Activated gamma-delta T cell treated with Interleukin-2 at 50 U/mL for 16 hours (primary cell): ENCODE measurements at places on chromosomes 1 and 21.
A peak's percentile ranks its signal among the peaks of the same experiment; 100 is the strongest.

DNA sequence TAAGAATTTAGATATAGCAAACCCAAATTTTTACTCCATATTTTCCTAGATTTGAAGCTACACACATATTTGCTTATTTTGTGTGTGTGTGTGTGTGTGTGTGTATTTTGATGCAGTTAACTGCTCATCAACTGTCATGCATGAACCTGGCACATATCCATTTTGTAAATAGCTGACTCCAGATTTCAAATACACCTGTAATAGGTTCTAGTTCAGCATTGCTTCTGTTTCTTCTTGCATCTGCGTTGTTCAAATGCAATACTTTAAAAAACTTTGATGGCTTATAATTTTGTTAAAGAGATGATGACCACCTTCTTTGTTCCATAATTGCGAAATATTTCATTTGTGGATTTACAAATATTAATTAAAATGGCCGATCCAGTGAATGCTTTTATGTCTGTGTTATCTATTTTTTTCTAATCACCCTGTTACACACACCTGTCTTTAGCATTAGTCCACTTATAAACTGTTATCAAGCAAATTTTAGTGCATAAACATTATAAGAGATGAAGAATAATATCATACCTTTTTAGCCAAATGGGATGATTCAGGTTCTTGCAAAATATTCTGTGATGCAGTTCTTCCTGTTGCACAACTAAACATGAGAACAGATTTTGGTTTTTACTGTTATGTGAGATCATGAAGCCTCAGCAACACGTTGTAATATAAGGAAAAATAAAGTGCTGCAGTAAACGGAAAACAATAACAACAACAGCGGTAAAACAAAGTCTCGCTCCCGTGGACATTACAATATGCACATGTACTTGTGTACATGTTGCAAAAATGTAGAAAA, 12.7 kb upstream of the S100A11 start:
- no peak for DNase-seq

GRCh38 chr1:153774780-153775457, at the start of gene SLC27A3:
Gene SLC27A3, plus strand, starts transcription at chr1:153775407. Its CDS starts 91 bp downstream, at chr1:153775498.
- no peak for DNase-seq

- no peak for DNase-seq
These were observed 13.7 kb upstream of the GORAB start for GRCh38 chr1:170518185-170518834.

DNA sequence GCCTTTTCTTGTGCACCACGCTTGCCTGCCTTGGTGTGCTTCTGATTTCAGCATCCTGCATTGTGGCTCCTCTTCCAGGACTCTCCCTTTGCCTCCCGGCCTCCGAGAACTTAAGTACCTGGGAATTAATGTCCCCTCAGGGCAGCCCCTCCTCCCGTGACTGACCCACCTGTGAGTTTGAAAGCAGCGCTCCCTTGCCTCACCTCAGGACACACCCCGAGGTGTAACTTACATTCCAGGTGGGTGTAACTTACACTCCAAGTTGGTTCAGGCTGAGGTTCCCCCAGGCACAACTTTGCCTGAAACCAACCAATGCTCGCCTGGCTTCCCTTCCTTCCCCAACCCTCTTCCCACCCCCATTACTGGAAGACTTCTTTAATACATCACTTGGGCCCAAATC, 161.4 kb downstream of the KAZN start:
- DNase-seq, result no peak

GRCh38 chr1:34163792-34164731, 968 bp downstream of the CSMD2 start:
- no peak for DNase-seq

DNA sequence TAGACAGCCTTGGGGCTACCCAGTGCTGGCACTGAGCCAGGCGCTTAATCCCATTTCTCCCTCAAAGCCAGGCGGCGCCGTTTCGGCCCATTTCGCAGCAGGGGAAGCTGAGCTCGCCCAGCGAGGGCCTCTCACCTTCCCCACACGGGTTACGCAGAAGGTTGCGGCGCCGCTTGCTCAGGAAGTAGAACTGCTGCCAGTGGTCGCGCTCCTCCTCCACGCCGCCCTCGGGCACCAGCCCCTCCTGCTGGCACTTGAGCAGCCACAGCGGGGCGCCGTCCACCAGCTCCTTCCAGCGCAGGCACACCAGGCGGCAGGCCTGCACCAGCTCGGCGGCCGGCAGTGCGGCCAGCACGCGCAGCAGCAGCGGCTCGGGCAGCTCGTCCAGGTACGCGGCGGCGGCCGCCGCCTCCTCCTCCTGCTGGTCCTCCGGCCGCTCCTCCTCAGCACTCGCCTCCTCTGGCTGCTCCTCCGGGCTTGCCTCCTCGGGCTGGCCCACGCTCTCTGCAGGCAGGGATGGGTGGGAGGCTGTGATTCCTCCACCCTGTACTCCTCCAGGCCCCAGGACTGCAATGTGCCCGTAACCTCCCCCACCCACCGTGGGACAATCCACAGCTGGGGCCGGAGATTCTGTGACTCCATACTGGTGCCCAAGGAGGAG, 3.8 kb downstream of the FBXO2 start:
- peak; percentile 79 for DNase-seq

DNA sequence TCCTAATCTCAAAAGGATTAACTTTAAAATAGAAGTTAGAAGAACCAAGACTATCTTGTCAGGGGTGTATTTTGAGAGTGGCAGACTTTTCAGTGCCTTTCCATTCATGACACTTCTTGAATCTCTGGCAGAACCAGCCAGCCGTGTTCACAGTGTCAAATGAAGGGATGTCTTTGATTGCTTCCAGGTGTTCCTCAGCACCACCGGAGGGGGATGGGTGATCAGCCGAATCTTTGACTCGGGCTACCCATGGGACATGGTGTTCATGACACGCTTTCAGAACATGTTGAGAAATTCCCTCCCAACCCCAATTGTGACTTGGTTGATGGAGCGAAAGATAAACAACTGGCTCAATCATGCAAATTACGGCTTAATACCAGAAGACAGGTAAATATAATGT, 32.3 kb downstream of the FMO1 start:
- DNase-seq, result no peak

DNA sequence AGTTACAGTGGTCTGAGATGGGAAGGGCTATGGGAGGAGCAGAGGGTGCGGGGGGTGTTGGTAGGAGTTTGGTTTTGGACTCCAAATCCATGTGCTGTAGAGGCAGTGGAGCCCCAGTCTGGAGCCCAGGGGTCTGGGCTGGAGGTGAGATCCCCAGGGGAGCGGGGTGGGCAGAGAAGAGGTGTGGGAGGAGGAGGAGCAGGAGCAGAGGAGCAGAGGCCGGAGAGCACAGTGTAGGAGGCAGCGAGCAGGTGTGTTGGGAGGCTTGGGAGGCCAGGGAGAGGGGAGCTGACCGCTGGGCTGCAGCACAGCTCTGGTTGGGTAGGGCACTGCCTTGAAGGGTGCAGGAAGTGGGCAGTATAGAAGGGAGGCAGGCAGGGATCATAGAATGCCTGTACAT, 28.9 kb downstream of the LHX4 start:
- no peak for DNase-seq

- DNase-seq, result no peak
These were observed 19.1 kb upstream of the KIAA1614 start for GRCh38 chr1:180893614-180894013.

GRCh38 chr1:11701981-11702803, 10.7 kb downstream of the DRAXIN start:
- DNase-seq, result no peak

DNA sequence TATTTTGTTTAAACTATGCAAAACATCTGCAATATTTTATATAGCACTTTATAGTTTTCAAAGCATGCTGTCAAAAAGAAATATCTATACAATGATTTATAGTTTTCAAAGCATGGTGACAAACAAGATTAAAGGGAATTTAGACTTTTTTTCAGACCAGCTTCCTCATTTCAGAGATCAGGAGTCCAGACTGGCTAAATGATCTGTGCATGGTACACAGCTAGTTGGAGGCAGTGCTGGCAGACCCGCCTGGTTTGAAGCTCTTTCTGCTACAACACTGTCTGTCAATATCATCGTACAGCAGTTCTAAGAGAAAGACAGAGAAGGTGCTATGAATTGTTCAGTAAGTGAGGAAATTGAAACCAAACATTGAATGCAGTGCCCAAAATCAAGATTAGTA, 479.0 kb downstream of the PTBP2 start:
- DNase-seq, result no peak

DNA sequence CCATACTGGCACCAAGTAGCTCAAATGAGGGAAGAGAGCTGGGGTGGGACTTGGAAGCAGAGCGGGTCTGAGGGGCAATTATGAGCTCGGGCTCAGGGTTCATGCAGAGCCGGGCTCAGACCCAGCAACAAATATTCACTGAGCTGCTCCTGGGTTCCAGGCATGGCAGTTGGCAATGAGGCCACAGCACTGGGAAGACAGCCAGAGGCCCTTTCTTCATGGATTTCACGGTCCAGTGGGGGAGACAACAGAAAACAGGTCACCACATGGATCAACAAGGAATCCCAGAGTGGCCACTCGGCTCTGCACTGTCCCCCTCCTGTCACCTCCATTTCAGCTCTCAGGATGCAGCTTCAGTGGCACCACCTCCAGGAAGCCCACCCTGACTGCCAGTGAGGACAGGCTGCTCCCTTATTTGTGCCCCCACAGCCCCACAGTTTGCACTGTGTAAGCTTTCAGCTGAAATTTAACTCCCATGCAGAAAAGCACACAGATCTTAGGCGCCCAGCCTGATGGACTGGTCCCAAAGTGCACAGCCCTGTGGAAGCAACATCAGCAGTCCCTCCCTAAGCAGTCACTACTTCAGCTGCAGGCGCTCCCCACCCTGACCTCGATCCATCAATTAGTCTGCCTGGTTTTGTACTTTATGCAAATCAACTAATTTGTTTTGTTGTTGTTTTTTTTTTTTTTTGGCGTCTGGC, 22.4 kb downstream of the ARHGEF19 start:
- DNase-seq, result no peak

GRCh38 chr1:228781161-228781808, 46.0 kb downstream of the RHOU start:
- no peak for DNase-seq

DNA sequence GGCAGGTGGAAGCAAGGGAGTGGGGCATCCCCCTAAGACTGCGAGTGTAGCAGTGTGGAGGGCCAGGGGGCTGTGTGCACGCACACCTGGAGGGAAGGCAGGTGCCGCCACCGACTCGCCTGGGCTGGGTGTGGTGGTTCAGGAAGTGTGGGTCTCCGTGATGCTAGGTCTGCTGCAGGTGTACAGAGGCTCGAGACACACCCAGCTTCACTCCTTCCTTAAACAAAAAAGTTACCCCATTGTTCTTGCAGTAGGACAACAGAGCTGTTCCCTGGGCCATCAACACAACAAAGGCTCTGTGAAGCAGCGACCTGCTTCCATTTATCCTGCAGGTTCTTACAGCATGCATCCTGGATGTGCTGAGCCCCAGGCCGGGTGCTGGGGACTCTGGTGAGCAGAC, 100.4 kb upstream of the TMEM51 start:
- no peak for DNase-seq

DNA sequence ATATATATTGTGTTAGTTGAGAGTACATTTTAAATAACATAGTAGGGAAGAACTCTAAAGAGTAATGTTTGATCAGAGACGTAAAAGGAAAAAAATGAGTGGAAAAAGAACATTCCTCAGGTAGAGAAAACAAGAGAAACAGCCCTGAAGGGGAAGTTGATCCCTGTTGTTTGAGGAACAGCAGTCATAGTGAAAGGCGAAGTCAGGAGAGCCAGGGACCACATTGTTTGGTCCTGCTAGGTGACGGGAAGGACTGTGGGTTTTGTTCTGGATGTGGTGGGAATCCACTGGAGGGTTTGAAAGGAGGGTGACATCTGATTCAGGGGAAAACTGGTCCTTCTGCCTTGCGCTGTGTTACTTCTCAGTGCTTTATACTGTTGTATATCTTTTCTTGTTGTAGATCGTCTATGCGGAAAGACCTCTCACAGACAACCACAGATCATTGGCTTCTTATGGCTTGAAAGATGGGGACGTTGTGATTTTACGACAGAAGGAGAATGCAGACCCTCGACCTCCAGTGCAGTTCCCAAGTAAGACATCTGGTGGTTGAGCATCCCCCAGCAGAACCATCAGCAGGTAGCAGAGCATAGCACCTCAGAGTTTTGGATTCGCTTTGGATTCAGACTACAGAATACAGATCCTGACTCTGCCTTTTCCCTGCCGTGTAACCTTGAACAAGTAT, 9.2 kb downstream of the DDI2 start:
- DNase-seq, result no peak

- no peak for DNase-seq
These were observed 4.0 kb upstream of the RCAN3 start for GRCh38 chr1:24498589-24498988.

DNA sequence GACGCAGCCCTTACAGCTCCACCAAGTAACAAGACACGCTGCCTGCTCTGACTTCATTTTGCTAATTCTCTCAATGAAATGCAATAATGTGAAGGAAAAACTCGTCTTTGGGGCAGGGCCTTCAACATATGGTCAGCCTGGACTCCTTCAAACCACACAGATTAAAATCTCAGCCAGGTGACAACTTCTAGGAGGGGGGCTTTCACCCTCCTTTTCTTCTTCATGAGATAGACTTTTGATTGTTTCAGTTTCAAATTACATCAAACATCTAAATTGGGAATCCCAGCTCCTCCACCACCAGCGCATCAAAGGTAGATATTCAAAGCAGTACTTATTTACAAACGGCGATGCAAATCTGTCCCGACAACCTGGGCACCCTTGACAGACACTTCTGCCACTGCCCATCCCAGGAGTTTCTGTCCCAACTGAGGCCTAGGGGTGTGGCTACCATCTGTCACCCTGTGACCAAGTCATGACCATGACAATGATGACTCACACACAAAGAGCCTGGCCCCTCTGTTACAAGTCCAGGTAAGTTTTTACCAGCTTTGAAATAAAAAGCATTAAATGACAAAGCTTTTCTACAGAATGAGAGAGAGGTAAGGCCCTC, 29.7 kb downstream of the SSBP3 start:
- DNase-seq, result no peak

DNA sequence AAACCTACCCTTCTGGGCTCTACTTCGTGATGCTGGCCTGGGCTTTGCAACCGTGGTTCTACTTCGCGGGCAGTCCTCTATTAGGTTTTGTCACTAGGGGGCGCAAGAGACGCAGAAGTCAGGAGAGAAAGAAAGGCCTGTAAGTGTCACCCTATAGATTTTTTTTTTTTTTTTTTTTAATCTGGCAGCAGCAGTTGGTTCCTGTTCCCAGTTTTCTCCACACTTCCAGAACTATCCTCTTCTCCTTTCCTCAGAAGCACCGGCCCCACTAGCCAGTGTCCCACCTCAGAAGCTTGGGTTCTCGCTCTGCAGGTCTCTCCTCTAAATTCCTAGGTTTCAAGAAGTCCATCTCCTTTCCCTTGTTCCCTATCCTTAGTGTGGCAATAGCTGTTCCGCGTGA, 9.1 kb upstream of the LCE2D start:
- DNase-seq, result peak; percentile 8

- DNase-seq, result no peak
These were observed 75.8 kb downstream of the PGBD5 start for GRCh38 chr1:230350208-230350921.

GRCh38 chr1:30750731-30751291, 6.8 kb downstream of the LAPTM5 start:
- no peak for DNase-seq
